ENCODE measurements at places on chromosomes 5 and 9.

- DNase-seq: no peak
These were observed 7.8 kb upstream of the MRNIP start for GRCh38 chr5:179866241-179867078.

GRCh38 chr9:135204177-135204576 is 116.7 kb downstream of the OLFM1 start:
- no peak for DNase-seq

- no peak for DNase-seq
These were observed 40.2 kb downstream of the RCL1 start for GRCh38 chr9:4832786-4833579.

GRCh38 chr5:32834251-32834650 is 123.1 kb downstream of the NPR3 start:
- no peak for DNase-seq

- DNase-seq: no peak
These were observed 18.6 kb downstream of the SLC36A2 start for GRCh38 chr5:151328734-151329133.

DNA sequence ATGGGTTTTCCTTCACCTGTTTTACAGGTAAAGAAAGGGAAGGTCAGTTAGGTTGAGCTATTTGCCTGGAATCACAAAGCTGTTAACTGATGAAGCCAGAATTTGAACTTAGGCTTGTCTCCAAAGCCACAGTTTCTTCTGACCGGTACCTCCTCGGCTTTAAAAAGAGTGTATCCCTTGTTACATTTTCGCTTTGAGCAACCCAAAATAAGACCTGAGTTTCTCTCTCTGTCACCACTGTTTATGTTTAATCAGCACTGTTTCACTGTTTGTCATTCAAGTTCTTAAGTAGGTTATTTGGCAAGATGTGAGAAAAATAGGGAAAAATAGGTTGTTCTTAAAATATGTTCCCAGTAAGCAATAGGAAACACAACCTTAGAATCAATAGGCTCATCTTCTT is 84.6 kb downstream of the VCAN start:
- no peak for DNase-seq

- DNase-seq: no peak
These were observed 118.7 kb upstream of the NEK6 start for GRCh38 chr9:124139001-124139400.

DNA sequence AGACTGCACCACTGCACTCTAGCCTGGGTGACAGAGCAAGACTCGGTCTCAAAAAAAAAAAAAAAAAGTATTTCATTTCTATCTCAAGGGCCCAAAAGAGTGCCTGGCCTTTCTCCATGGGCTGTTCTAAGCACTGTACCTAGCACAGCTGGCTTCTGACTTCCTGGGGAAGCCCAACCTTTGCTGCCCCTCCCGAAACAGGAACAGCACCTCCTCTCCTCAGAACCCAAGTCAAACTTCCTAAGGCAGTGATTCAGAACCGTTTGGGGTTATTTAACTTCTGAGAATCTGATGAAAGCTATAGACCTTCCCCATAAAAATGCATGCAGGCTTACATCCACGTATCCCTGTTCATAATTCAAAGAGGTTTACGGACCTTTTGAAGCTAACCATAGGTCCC is 57.8 kb downstream of the NRG2 start:
- DNase-seq: no peak

DNA sequence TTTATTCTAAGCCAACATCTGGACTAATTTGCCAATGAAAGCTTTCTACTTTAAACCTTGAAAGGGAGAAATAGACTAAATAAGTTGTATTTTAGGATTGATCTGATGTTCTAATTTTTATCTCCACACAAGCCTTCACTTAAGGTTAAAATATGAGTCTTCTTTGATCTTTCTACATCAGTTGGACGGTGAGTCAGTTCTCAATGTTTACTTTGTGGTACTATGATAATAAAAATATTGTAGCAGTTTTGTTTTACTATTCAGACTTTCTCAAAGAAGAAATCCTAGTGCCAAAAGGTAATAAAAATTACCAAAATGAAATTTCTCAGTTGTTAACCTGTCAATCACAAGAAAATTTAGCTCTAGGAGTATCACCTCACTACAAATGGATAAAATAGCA is 203.5 kb upstream of the RGMB start:
- DNase-seq: no peak

GRCh38 chr5:94700592-94700991 is 82.1 kb downstream of the SLF1 start:
- DNase-seq: no peak
